ENCODE measurements at places on chromosomes 2 and 18.

GRCh38 chr2:27655155-27655951 is 8.1 kb downstream of the SUPT7L start:
- no peak for DNase-seq

DNA sequence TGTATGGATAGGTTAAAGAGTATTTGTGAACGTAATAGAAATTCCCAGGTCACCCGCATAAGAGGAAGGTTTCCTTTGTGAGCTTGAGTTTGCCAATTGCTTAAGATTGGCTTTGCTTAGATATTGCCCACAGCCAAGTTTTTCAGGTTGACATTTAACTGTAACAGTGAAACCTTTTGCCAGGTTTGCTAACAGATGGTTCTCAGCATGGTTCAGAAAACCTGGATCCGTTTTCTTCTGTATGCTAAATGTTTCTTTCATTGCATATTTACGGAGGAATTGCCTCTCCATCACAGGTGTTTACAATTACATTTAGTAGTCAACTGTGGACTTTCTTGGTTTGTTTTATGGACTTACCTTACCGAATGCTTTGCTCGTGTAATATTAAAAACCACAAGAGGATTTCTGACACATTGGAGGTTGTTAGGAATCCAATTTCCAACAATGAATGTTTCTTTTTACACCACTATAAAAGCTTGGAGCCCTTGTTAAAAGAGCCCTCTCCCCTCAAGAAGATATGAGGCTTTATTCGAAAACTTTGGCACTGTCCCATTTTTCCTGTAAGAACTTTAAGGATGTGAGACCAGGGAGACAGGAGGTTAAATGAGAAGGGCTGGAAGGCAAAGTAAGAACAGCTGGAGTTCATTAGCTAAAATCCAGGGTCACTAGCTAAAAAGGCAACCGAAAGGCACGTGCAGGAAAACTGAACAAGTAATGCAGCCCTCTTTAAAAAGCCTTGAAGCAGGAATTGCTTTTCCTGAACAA is 7.8 kb downstream of the CDK15 start:
- DNase-seq: no peak

- no peak for DNase-seq
These were observed 7.8 kb downstream of the RNF144A start for GRCh38 chr2:6924924-6925409.

GRCh38 chr2:763766-764525 is 86.7 kb upstream of the TMEM18 start:
- no peak for DNase-seq

DNA sequence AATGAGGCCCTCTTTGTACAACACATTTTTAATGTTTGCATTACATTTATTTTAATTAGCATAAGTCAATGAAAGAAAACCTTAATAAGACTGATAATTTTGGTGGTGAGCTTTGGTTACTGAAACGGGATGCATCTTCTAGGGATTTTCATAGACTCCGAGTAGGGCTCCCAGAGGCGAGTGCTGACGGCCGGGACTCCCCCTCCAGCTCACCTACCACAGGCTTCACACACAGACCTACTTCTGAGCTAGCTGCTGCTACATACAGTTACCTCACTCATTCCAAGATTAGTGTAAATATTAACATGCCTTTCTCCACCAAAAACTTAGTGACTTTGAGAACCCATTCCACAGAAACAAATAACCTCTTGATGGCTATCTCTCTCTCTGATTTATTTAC is 271.1 kb downstream of the GALR1 start:
- DNase-seq: no peak

DNA sequence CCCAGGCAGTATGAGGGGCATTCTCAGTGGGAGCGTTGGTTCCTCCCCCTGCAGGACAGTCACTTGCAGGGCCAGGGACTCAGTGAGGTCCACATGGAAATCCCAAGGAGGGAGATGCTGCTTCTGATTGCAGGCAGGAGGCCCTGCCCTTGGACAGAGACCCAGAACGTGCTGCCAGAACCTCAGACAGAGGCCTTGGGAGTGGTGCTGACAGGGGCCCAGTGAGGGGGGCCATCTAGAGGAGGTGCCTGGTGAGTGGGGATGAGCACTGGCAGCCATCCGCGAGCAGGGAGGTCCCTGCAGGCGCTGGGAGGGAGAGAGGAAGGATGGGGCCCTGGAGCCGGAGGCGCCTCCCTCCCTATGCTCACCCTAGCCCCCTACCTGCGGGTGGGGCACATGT is 133.1 kb downstream of the DYSF start:
- DNase-seq: no peak

DNA sequence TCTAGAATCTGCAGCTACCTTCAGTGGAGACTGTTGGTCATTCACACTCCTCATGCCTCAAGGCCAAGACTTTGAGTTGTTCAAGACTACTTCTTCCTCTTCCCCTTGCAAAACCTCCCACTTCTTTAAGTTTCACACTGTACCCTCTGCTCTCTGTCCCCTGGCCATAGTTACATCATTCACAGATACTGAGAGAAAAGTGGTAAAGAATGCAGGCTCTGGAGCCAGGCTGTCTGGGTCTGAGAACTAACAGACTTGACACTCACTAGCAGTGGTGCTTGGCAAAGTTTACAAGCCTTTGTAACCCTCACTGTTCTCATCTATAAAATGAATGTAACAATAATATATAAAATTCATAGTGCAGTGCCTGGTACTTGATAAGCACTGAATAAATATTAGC is 61.8 kb downstream of the CDH20 start:
- DNase-seq: no peak

- DNase-seq: no peak
These were observed 45.1 kb upstream of the CD226 start for GRCh38 chr18:69992776-69993175.

DNA sequence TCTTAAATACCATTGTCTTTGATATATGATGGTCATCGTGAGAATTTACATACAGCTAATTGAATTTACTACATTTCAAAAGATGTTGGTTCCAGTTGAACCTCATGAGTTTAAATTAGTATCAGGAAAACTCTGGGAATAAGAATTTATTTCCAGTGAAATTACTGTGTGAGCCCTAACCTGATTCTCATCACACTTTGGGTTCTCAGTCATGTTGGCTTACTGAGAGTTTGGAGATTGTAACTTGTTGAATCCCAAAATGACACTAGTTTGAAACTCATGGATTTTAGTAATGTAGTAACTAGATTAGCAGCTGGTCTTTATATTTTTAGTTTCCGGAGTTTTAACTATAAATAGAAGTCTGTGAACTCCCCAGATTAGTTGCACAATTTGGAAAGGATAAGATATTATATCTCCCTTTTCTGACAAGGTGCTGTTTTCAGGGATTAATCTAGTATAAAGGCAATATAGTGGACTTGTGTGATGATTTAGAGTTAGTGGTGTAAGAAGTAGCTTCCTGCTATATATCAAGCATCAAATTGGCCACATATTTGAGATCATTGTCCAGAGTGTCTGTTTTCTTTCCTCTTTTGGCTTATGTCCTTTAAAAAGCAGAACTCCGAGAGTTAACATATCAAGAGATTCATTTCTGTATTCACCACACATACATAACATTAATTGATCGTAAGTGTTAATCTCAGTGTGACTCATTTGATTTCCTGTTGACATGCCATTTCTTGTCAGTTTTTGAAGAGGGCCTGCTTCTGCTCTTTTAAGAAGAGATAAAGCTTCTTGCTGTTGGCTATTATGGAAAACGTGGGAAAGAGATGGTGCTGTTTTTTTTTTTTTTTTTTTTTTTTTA is 15.7 kb downstream of the NDUFV2 start:
- DNase-seq: no peak

GRCh38 chr18:59484561-59485328 is 125.7 kb upstream of the LMAN1 start:
- no peak for DNase-seq

- DNase-seq: no peak
These were observed 19.6 kb downstream of the EHBP1 start for GRCh38 chr2:62724886-62725711.

Data from GM06990 (cell line).